T-helper 2 cell treated with Interferon-gamma antibody and Interleukin-4, amounts not matched to agents 5 μg/mL and 100 μg/mL, for 36 hours (primary cell): ENCODE measurements at places on chromosomes 5 and 9.
A peak's percentile ranks its signal among the peaks of the same experiment; 100 is the strongest.

DNA sequence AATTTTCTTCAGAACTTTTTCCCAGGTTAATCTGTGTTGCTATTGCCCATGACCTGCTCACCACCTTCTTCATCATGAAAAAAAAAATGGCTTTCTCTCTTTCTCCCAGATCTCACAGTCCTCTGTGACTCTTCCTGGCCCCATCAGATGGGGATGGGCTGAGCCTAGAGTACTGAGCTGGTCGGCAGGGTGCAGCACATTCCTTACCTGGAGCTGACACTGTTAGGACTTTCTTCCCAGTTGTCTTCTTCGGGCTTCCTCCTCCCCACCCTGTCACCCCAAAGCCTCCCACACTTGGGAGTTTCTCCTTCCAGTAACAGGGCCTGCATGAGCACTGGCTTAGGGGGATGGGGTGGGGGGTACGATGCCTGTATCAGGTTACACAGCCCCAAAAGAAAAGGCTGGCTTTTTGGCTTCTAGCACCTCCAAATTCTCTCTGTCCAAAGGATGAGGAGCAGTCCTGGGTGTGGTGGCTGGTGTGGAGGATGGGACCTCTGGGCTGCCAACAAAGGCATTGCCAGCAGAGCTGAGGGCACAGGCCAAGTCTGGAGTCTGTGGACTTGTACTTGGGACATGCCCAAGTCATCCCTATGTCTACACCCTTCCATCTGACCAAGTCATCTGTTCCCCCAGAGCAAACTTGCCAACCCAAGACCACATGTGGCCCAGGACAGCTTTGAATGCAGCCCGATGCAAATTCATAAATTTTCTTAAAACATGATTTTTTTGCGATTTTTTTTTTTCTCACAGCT lies 68.0 kb upstream of the HSPA9 start:
- no peak for DNase-seq
- peaks cover 5% of the 10 kb centered on the region for H3K4me1 ChIP-seq
- no peak overlapping the region for H3K4me3 ChIP-seq
- H3K36me3 ChIP-seq: no peaks in the 10 kb centered on the region
- peaks cover 74% of the 10 kb centered on the region for H3K27me3 ChIP-seq
- no peak overlapping the region for H3K27ac ChIP-seq

- H3K27me3 ChIP-seq: peaks cover 2% of the 10 kb centered on the region
- H3K4me1 ChIP-seq: peaks cover 1% of the 10 kb centered on the region
- no peak overlapping the region for H3K27ac ChIP-seq
- H3K4me3 ChIP-seq: no peak overlapping the region
- H3K36me3 ChIP-seq: no peaks in the 10 kb centered on the region
- DNase-seq: no peak
These were observed 111.8 kb upstream of the OTULINL start for GRCh38 chr5:14469551-14470377.

- no peak overlapping the region for H3K4me3 ChIP-seq
- peaks cover 5% of the 10 kb centered on the region for H3K27me3 ChIP-seq
- no peak overlapping the region for H3K27ac ChIP-seq
- peaks cover 1% of the 10 kb centered on the region for H3K4me1 ChIP-seq
- no peaks in the 10 kb centered on the region for H3K36me3 ChIP-seq
- DNase-seq: no peak
These were observed 212.6 kb upstream of the ACTBL2 start for GRCh38 chr5:57695179-57695578.

- DNase-seq: no peak
- peaks cover 90% of the 10 kb centered on the region for H3K36me3 ChIP-seq
- H3K27ac ChIP-seq: peak overlapping the region; percentile 81
- H3K4me3 ChIP-seq: peak overlapping the region; percentile 89
- H3K4me1 ChIP-seq: peaks cover 78% of the 10 kb centered on the region
- H3K27me3 ChIP-seq: no peaks in the 10 kb centered on the region
These were observed 7.4 kb downstream of the TRAF1 start for GRCh38 chr9:120918931-120919842.

DNA sequence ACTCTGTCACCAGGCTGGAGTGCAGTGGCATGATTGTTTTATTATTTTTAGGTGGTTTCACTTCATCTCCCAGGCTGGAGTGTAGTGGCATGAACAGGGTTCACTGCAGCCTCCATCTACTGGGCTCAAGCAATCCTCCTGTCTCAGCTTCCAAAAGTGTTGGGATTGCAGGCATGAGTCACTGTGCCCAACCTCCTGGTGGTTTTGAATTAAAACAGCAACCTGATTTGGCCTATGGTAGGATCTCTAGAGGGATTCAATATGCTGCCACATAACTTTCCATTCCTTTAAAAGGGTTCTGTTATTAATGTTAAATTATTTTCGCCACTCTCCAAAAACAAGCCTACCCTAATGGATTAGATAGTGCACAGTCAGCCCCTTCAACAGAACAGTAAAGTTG lies 9.9 kb upstream of the HSPA4 start:
- no peaks in the 10 kb centered on the region for H3K27me3 ChIP-seq
- H3K4me3 ChIP-seq: no peak overlapping the region
- DNase-seq: no peak
- H3K36me3 ChIP-seq: no peaks in the 10 kb centered on the region

- H3K27ac ChIP-seq: no peak overlapping the region
- peak; percentile 57 for DNase-seq
- no peaks in the 10 kb centered on the region for H3K27me3 ChIP-seq
- H3K4me1 ChIP-seq: peaks cover 32% of the 10 kb centered on the region
- H3K36me3 ChIP-seq: peaks cover 23% of the 10 kb centered on the region
These were observed 21.3 kb downstream of the NREP start for GRCh38 chr5:111735583-111736270.
